Calu3 (cell line): ENCODE measurements at places on chromosomes 1 and 21. TPM values are rescaled to one million over a fixed set of nuclear protein-coding genes. Genes with fewer than 3 reads are reported as not detected.

DNA sequence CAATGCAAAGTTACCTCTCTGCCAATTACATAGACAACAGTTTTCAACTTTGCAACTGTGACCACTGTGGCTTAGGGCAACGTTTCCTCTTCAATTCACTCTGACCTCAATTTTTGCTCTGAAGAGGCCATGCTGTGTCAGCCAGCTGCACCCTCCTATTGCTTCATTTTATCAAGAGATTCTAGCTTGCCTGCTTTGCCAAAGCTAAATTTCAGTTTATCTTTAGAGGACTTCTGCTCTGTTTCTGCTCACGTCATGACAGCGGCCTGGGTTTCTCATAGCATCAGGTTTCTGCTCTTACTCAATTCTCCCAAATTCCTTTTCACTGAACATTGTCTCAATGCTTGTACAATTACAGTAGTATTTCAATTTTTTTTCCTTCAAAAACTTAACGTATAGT lies 154.6 kb downstream of the PLA2G4A start:
- no peak for DNase-seq

The TMEM201 gene
- 17.4 and 18.5 TPM in 2 replicates for total RNA-seq

The AADACL3 gene
- total RNA-seq, result not detected in 2 replicates

The C8A gene
- total RNA-seq, result not detected in 2 replicates

DNA sequence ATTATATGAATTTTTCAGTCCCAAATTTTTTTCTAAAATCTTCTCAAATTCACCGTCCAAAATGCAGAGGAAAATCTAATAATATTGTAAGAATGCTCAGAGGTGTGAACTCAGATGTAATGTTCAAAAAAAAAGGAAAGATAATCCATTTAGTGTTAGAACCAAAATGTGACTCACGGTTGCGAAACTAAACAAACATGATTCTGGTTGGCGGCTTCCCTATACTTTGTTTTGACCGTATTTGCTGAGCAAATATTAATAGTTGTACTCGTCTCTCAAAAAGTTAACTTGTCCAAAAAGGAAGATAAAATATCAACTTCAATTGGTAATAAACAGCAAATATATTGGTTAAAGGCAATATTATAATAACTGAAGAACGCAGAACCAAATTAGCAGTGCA lies 34.4 kb downstream of the ZSWIM5 start:
- peak; percentile 43 for DNase-seq

- no peak for DNase-seq
Observed at GRCh38 chr1:202567738-202568137, 142.5 kb downstream of the SYT2 start.

The C1orf116 gene
- total RNA-seq, result 106 and 124 TPM in 2 replicates

DNA sequence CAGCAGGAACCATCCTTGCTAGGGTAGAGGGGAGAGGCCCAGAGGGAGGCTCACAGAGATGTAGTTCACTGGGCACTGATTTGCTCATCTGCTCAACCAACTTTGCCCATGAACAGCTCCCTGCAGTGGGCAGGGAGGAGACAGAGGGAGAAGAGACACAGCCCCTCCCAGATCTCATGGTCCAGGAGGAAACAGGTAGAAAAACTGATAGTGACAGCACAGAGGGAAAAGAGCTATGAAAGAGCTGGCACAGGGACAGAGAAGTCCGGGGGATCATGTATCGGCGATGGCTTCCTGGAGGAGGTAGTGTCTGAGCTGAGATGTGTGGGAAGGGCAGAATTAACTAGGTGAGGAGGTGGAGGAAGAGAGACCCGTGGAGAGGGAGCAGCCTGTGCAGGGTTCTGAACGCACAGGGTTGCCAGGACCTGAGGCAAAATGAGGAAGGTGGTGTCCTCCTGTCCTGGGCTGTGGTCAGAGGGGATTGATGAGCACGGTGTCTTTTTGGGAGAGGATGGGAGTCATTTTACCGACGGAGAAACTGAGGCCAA lies 85.9 kb downstream of the PTPRU start:
- DNase-seq, result no peak

DNA sequence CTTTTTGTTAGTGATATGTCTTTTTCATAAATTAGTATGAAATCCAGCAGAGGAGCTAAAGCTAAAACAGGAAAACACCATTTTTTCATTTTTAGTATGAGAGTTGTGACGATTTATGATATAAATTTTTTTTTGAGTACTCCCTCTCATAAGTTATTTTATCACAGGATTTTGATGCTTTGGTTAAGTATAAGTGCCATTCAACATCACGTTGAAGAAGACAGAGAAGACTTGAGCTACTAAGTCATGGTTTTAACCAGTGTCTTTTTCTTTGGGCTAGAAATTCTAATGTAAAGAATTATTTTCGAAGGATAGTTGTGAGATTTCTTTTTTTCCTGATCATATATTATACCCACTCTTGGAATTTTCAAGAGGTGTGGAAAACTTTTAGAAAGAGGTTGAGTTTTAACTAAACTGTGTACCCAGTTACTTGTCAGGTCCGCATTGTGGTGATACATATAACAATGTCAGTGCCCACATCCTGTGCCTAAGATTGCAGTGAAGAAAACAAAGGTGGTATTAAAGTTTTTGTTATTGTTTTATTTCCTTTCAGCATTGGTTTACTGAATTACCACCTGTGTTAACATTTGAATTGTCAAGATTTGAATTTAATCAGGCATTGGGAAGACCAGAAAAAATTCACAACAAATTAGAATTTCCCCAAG lies 93.8 kb downstream of the USP25 start:
- DNase-seq, result no peak

GRCh38 chr21:26389971-26390641 lies 183.0 kb downstream of the CYYR1 start:
- peak; percentile 9 for DNase-seq

DNA sequence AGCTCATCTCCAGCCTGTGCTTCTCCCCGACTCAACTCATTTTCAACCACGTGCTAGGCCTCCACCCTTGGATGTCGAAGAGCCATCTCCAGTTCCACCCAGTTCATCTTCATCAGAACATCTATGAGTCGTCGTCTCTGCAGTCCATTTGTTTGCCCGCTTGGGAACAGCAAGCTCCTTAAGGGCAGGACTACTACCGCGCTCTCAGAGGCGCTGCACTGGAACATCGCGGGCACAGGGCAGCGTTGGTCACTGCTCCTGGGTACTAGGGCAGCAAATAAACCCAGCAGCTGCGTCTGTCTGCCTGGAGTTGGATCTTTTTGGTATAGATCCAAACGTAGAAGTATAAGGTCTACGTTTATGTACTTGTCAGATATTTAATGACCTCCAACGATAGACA lies 478 bp upstream of the PRDM2 start:
- DNase-seq, result no peak

The INTS7 gene
- total RNA-seq, result 35.3 and 36.5 TPM in 2 replicates

DNA sequence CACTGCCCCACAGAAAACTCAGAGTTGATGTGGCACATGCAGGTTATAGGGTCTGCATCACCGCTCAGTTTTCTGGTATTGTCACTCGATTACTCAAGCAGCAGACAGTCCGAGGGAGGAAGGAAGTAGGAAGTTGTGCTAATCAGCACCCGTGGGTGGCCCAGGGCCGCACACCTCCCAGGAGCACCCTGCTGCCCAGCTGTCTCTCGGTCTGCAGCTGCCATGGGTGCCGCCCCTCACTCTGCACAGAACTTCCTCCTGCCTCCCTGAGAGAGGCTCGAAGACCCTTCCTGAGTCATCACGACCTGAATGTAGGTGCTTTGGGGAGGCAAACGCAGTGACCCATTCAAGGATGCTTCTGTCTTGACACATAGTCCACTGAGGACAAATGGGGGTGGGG lies 4.2 kb upstream of the TFF3 start:
- no peak for DNase-seq

- DNase-seq, result no peak
Observed at GRCh38 chr1:69987881-69988280, 217.5 kb downstream of the LRRC40 start.

GRCh38 chr1:15757575-15758342 lies 836 bp upstream of the FBLIM1 start:
- DNase-seq, result no peak

DNA sequence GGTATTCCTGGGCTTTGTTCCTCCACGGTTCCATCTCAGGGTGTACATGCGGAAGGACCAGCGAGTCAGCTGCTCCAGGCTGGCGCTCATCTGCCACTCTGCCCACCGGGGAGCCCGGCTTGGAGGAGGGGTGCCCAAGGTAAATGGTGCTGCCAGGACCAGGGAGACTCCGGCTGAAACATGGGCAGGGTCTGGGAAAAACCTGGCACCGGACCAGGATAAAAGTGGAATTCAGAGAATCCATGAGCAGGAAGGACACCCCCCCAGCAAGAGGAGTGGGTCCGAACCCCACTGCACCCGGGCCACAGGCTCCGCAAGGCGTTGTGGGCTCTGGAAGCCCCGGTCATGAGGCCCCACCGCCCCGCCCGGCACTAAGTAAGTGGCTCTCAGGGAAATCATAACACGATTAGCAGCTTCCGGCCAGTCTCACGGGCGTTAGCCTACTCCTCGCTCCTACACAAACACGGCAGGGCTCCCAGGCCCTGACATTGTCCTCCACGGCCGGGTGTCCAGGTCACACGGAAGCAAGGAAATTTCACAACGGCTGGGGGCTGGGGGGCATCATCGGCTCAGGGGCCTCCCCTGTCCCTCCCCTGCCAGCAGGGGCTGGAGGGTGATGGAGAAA lies 21.1 kb downstream of the MEGF6 start:
- no peak for DNase-seq

- DNase-seq, result no peak
Observed at GRCh38 chr1:151048645-151049032, 1.1 kb downstream of the C1orf56 start.

DNA sequence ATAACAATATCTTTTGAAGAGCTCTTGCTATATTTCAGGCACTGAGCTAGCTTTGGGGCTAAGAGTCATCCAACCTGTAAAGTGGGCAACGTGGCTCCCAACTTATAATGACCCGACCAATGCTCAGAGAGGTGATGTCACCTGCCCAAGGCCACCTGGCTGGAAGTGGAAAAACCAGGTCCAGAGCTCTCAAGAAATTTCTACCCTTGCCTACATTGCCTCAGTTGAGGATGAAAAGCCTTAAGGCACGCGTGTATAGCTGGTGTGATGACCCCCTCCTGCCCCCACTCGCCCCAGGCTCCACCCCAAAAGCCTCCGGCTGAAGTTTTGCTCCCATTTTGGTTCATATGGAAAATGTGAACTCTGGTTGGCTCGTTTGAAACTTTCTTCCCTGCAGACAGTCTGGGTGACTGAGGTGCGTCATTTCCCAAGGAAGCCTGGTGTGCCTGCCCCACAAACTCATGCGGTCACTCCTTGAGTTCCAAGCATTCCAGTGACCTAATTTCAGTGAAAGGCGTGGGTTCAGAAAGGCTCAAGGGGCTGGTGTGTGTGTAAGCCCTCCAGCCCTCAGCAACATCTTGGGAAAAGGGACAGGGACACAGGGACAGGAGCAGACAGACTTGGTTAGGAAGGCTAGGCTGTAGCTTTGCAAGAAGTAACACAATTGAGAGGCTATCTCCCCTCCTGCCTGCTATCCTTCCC lies 20.5 kb downstream of the HTR1D start:
- DNase-seq, result peak; percentile 60

The L1TD1 gene
- total RNA-seq, result not detected in 2 replicates

DNA sequence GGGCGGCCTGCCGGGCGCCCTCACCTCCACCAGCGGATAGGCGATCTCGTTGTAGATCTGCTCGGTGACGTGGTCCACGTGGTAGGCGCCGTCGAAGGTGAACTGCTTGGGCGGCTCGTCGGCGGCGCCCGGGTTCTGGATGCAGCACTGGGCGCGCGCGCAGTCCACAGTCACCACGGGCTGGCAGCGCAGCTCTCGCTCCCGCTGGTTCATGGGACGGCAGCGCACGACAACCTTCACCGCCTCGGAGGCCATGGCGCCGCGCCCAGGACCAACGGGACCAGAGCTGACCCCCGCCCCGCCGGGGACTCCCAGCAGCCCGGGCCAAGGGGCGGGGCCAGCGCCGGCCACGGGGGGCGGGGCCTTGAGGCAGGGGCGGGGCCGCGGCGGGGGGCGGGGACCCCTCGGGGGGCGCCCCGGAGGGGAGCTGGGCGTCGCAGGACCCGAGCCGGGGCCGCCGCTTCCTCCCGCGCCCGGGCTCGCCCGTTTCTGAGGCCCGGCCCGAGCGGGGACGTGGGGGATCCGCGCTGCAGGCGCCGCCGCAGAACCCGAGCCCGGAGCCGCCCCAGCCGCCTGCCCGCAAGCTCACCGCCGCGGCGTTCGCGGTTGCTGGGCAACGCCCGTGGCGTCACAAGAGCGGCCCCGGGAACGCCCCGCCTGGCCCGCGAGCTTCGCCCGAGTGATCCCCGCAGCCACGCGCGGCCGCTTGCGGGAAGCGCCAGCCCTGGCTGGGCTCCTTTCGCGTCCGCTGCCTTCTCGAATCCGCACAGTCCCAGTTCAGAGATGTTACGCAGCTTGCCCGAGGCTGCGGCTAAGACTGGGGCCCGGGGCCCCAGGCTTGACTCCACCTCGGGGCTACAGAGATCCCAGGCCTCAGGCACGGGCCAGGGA lies at the start of gene KIF17:
Gene KIF17 (minus strand): TSS at position 556 of the 891 bp plus-strand sequence. CDS start 301 bp downstream, at position 255.
- peak; percentile 72 for DNase-seq

The KLHDC9 gene
- total RNA-seq, result 5.3 and 7.0 TPM in 2 replicates

GRCh38 chr1:245000872-245001188 lies 136.5 kb upstream of the HNRNPU start:
- DNase-seq, result no peak

GRCh38 chr21:41605178-41605933 lies 97.4 kb upstream of the TMPRSS2 start:
- no peak for DNase-seq
